Natural killer cell (primary cell): ENCODE measurements at places on chromosomes 1 and 21.

- no peak for DNase-seq
These were observed 749 bp downstream of the EXOSC10 start for GRCh38 chr1:11098931-11099309.

GRCh38 chr1:212819726-212820125 lies 27.7 kb downstream of the SPATA45 start:
- DNase-seq: no peak

- peak; percentile 15 for DNase-seq
These were observed 53.1 kb upstream of the CACNA1E start for GRCh38 chr1:181430015-181430885.

GRCh38 chr1:176338877-176339276 lies 124.1 kb upstream of the PAPPA2 start:
- DNase-seq: no peak

GRCh38 chr1:173430677-173431303 lies 46.3 kb upstream of the PRDX6 start:
- DNase-seq: no peak

DNA sequence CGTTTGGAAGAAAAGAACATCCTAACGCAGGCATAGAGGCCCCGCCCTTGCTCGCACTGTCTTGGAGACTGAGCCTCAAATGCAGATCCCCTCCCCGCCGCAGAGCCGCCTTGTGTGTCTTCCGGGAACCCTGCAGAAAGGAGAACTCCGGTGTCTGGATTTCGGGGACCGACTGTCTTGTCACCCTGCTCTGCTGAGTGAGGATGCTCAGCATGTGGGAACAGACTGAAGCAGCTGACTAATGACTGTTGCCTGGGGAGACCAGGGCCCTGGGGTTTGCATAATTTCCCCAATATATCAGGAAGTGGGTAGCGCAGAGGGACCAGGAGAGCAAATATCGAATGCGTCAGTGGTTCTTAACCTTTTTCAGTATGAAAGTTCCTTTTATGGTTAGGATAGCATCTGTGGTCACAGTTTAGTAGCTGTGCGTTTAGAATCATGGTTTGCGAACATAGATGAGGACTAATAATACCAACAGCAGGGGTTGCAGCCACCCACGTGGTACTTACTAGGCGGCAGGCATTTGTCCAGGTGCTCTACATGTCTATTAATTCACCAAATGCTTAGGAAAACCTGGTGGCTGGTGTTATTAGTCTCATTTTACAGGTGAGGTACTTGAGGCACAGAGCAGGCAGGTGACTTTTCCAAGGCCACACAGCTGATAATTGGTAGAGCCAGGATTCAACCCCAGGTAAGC lies 14.3 kb downstream of the GPR137B start:
- no peak for DNase-seq

DNA sequence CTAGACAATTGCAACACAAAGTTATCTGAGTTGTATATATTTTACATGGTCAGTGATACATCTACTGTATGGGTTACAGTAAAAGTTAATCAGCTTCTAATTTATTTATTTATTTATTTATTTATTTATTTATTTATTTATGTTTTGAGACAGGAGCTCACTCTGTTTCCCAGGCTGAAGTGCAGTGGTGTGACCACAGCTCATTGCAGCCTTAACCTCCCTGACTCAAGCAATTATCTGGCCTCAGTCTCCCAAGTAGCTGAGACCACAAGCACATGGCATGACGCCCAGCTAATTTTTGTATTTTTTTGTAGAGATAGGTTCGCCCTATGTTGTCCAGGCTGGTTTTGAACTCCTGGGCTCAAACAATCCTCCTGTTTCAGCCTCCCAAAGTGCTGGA lies 241.6 kb downstream of the PTPRC start:
- no peak for DNase-seq

GRCh38 chr1:40072142-40072541 lies 24.9 kb downstream of the PPT1 start:
- no peak for DNase-seq

GRCh38 chr1:178964469-178965330 lies 61.0 kb upstream of the FAM20B start:
- no peak for DNase-seq

GRCh38 chr1:46181343-46182260 lies 5.3 kb upstream of the P3R3URF start:
- DNase-seq: no peak

GRCh38 chr1:199490769-199491527 lies 536.6 kb upstream of the NR5A2 start:
- no peak for DNase-seq

GRCh38 chr1:72932025-72932424 lies 649.7 kb upstream of the NEGR1 start:
- DNase-seq: no peak

- no peak for DNase-seq
These were observed 92.1 kb upstream of the LMO4 start for GRCh38 chr1:87236585-87236984.

DNA sequence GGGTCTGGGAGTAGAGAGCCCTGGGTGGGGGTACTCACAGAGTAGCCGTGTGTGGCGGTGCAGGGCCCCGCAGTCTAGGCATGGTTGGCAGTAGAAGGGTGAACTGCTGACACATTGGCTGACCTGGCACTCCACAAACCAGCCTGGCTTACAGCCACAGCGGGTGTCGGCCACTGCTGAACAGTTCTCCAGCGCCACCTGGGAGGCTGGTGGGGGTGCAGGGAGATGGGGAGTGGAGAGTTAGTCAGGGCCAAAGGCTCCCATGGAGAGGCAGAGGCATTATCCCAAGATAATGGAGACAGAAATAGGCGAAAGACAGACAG lies 1.5 kb downstream of the TNFRSF25 start:
- peak; percentile 62 for DNase-seq

DNA sequence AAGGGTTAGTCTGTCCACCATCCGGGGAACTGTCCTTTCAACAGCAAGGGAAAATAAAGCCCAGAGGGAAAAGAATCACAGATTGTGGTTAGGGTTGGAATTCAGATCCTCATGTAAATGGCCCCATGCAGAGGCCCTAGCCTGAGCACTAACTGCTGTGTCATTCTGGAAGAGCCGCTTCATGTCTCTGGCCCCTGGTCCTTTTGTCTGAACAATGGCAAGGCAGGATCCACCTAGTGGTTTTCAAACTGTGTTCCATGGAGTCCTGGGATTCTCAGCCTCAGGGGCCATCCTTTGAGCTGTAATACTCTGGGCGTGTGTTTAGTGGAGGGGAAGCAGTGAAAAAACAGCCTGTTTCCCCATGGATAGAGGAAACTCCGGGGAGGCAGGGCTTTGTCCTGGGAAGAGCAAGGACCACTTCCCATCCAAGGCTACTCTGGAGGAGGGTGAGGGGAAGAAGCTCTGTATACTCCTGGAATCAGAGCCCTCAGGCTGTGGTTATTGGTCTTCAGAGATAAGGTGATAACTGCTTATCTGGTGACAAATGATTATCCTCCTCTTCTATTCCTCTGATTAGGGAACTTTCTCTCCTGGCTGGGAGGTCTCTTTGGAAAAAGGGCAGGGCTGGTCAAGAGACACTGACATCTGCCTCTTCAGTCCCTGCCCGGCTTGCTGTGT lies 19.2 kb downstream of the PAX7 start:
- DNase-seq: no peak

- DNase-seq: no peak
These were observed 28.7 kb downstream of the IFI44 start for GRCh38 chr1:78678324-78678723.

DNA sequence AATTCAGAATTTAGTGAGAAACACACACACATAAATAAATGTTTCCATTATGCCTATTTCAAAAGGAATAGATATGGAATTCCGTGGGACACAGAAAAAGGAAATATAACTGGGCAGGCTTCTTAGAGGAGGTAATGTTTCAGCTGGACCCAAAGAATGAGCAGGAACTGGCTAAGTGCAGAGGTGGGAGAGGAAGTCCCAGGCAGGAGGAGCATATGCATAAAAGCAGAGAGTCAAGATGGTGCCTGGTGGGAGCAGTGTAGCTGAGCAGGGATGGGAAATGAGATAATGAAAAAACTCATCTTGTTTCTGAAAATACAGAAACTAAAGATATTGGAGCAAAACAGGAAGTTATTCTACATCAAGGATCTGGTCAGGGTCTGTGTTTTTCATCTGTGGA lies 115.2 kb upstream of the MAGI3 start:
- DNase-seq: no peak

DNA sequence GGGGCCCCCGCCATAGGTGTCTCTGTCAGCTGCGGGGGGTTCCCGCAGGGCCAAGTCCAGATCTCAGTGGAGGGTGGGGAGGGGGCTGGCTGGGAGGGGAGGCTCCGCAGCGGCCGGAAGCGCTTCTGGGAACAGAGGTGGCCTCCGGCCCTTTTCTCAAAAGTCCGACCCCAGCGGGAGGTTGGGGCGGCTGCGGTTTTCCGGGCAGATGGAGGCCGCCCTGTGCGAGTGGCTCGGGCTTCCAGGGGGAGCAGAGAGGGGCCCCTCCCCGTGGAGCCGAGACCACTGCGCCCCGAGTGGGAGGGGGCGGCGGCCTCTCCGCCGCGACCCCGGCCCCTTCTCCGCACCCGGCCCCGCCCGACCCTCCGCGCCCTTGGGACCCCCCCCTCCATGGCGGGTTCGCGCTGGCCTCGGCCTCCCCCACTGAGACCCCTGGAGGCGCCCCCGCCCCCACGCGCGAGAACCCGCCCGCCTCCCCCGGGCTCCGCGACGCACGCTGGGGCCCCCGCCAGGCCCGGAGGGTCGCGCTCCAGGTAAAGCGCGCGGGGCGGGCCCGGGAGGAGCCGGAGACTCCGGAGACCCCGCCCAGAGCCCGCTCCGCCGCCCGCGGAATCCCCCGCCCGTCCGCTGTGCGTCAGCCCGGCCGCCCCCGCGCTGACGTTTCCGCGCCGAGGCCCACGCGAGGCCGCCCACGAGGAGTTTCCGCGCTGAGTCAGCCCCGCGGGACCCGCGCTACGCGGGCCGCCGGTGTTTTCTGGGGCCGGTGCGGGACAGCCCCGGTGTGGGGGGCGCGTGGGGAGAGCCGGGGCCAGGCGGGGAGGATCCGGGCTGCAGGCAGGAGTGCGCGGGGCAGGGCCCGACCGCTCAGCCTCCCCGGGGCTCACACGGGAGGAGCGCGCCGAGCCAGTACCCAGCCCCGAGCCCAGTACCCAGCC lies 5.2 kb downstream of the TNFRSF18 start:
- peak; percentile 95 for DNase-seq

DNA sequence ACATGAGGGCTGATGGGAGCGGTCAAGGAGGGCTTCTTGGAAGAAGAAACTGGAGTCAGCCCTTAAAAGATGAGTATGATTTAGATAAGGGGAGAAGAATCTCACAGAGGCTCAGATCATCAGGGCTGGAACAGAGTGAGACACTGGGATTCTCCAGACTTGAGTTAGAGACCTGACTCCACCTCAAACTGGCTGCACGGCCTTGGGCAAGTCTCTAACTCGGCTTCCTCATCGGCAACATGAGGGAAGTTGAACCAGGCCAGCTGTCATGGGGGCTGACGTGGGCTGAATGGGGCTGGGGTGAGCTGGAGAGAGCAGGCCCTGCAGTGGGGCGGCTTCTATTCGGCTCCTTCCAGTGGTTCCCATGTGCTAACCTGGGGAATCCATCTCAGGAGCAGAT lies 2.5 kb downstream of the C1QC start:
- no peak for DNase-seq

- no peak for DNase-seq
These were observed 112.3 kb downstream of the HLX start for GRCh38 chr1:220991506-220991905.

GRCh38 chr1:117250061-117250606 lies 39.4 kb upstream of the VTCN1 start:
- no peak for DNase-seq

GRCh38 chr1:162220009-162220539 lies 150.6 kb downstream of the NOS1AP start:
- no peak for DNase-seq
